NCI-H524 (cell line): ENCODE measurements at places on chromosomes 6 and 20.

GRCh38 chr6:47581591-47581990 lies 104.0 kb downstream of the CD2AP start:
- DNase-seq: no peak

DNA sequence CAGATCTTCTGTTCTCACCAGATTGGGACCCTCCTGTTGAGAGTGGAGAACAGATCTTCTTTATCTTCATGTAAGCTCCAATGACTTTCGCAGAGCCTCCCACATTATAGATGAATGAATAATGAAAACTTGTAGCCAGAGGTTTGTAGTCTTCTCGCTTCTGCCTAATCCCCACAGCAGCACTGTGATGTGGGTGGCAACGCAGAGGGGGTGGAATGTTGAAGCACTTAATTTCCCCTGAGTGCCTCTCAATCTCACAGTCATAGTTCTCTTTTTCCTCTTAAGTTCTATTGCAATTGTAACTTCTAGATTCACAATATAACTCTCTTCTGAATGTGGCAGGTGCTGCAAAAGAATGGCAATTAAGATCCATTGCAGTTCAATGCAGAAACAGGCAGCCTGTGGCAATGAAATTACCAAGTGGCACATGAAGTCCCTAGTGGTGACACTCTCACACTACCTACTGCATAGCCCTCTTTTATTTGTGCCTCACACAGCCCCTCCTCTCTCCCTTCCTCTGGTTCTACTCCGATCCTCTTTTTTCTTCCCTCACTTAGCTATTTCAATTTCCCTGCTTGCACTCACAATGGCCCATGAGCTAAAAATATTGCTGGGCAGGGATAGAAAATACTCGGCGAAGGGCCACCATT lies 281.9 kb downstream of the UBE3D start:
- DNase-seq: no peak

DNA sequence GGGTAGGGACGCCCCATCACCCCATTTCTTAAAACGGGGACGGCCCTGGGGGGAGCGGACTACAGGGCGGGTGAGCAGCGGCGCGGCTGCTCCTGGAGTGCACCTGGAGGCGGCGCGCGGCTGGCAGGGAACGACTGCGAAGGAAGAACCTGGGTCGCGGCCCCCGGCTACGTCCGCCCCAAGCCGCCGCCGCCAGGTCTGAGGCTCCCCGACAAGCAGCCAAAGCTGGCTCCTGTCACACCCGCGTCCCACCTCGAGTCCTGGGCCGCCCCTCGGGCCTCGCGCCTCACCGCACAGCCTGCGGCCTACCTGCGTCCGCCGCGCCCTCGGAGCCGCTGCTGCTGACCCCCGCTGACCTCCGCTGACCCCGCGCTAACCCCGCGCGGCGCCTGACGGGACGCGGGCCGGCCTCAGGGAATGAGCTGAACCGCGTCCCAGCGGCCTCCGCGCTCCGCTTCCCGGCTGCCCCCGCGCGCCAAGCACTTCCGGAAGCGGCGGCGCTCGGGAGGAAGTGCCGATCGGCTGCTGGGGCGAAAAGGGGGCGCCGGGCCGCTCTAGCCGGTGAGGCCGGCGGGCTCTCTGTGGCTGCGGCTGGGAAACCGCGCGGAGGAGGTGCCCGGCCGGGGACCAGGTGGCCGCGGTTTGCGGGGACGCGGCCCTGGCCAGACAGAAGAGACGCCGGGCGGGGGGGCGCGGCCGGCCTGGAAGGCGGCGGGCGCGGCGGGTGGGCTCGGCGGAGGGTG lies at the start of the genes ARFRP1 and ZGPAT:
TSS of gene ARFRP1 (minus strand) at position 419 of the 743 bp plus-strand sequence. CDS start 885 bp downstream, outside the sequence.
TSS of gene ZGPAT (plus strand) at position 482 of the 743 bp plus-strand sequence. CDS start 542 bp downstream, outside the sequence.
- peak; percentile 72 for DNase-seq

DNA sequence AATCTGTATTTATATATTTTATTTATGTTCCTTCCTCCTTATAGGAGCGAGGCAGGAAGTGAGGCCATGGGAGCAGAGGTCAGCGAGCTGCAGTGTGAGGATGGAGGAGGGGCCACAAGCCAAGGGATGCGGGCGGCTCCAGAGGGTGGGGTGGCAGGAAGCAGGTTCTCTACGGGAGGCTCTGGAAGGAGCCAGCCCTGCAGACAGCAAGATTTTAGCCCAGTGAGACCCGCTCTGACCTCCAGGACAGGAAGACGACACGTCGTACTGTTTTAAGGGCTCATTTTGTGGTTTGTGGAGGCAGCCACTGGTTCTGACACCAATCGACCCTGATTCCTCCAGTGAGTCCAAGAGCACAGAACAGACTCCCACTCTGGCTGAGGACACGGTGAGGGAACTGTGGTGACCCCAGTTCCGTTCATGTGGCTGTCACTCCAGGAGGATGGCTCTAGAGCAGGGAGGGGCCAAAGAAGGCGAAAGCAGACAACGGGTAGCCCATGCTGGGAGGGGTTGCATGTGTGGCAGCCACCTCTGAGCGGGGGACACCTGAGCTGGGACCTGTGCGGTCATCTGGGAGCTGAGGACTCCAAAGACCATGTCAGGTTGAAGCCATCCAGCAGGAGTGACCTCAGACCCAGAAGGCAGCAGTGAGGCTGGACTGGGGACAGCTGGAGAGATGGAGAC lies 100.1 kb upstream of the BHLHE23 start:
- no peak for DNase-seq

GRCh38 chr20:36833275-36834020 lies 42.5 kb upstream of the TLDC2 start:
- no peak for DNase-seq

DNA sequence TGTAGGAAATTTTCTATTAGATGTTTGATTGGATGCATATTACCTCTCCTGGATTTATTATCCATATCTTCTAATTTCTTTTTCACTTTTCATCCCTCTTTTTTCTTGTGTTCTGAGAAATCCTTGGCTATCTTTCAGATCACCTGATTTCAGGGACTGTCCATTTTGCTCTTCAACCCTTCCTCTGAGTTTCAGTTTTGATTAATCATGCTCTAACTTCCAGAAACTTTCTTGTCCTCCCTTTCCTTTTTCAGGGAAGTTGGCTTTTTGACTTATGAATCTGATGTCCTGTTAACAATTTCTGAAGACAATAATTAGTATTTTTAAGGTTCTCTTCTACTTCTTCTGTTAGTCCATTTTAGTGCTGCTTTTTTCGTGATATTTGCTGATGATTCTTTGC lies 79.1 kb downstream of the FKBP5 start:
- no peak for DNase-seq

DNA sequence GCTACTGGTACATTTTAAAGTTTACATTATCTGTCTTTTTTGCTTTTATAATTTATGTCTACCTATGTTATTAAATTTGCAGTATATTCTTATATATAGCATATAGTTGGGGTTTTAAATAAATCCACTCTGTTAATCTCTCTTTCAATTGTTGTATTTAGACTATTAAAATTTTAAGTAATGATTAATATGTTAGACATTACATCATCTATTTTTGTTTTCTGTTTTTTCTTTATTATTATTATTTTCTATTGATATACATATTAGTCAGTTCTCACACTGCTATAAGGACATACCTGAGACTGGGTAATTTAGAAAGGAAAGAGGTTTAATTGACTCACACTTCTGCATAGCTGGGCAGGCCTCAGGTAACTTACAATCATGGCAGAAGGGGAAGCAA lies 1338.2 kb upstream of the GJE1 start:
- DNase-seq: no peak

GRCh38 chr20:32052090-32052777 lies at the start of gene HCK:
HCK (plus strand) TSS chr20:32052242.
- no peak for DNase-seq

- no peak for DNase-seq
Observed at GRCh38 chr20:50516180-50516934, 6.2 kb downstream of the PTPN1 start.

GRCh38 chr6:11434565-11435326 lies 102.8 kb upstream of the TMEM170B start:
- no peak for DNase-seq

DNA sequence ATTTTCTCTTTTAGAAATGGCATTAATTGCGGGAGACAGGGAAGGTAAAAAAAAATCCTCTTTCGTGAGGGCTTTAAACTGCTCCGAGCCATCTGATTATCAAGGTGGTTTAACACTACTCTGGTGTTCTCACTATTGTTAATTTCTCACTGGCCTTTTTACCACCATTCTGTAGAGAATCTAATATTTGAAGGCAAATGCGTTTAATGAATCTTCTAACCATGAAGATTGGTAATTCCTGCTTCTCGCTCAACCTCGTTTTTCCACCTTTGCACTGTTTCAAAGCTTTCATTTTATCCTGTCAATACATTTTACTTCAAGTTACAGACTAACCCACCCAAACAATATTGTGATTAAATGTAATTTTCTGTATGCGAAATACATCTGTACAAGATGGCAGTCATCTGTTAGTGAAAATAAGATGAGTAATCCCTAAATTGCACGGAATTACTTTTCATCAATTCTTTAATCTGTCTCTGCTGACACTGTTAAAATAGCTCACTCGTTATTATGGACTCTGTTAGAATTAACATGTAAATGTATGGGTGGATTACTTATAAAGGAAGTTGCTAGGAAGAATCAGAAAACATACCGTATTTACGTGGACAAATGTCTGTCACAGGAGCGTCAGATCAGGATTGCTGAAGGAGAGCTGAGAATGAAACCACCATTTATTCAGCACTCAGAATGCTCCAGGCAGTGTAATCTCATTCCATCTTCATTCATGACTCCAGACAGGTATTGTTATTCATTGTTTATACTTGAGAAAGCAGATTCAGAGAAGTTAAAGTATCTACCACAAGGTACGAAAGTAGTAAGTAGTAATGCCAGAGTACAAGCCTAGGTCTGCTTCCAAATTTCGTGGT lies 1.1 kb upstream of the LCA5 start:
- peak; percentile 17 for DNase-seq

GRCh38 chr6:106094261-106094963 lies 8.3 kb downstream of the PRDM1 start:
- no peak for DNase-seq

DNA sequence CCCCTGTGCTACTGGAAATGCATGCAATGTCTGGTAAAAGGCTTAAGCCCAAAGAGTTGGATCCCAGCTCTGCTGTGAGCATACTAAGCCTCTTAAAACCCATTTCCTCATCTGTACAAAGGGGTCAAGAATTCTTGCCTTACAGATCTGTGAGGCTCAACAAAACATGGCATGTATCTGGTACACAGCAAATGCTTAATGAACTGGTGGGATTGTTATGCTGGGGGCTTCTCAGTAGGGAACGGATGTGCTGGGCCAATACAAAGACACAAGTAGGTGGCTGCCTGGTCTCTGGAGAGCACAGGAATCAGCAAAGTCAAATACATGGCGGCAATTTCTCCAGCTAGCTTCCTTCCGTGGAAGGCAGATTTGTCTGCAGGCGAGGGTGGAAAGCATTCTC lies 62.3 kb downstream of the LAMP5 start:
- no peak for DNase-seq

DNA sequence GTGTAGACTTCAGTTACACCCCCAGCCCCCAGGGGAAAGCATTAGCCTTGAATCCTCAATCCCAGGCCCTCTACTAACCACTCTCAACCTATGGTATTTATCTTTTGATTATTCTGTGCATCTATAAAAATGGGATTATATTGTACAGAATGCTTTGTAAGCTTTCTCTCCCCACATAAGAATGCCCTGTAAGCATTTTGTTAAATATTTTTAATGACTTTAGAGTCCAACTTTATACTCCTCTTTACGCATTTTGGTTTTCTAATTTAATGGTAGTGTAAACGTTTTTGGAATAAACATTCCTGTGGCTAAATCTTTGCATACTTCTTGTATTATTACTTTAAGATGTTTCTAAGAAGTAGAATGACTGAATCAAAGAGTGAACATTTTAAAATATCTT lies 35.4 kb downstream of the FBXO9 start:
- DNase-seq: no peak

DNA sequence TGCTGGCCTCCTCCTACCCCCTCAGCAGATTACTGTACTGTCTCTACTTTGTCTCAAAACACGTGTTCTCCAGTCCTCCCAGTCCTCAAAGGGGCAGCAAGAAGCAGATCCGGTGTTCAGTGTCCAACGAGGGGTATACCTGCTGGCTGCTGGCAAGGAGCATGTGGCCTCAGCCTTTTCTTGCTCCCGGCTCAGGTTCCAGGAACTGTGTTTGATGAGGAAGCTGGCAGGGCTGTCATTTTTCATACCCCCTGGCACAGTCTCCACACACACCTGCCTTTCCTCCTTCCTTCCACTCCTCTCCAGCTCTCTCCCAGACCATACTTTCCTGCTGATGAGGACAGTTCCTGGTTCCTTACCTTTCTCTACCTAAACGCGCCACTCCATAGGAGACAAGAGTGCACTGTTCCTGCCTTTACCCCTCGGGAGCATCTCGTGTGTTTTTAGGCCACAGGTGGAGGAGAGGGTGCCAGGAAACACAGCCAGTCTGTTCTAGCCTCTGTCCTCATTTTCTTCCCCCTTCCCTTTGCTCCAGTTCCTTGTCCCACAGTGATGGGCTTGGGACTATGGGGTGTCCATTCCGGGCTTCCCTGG lies 77.2 kb downstream of the SSR1 start:
- no peak for DNase-seq

GRCh38 chr6:72564231-72564630 lies 57.6 kb upstream of the KCNQ5 start:
- no peak for DNase-seq

GRCh38 chr6:46465294-46466165 lies 25.7 kb downstream of the RCAN2 start:
- DNase-seq: no peak

GRCh38 chr6:44022296-44022661 lies 105.0 kb downstream of the MRPL14 start:
- DNase-seq: no peak

DNA sequence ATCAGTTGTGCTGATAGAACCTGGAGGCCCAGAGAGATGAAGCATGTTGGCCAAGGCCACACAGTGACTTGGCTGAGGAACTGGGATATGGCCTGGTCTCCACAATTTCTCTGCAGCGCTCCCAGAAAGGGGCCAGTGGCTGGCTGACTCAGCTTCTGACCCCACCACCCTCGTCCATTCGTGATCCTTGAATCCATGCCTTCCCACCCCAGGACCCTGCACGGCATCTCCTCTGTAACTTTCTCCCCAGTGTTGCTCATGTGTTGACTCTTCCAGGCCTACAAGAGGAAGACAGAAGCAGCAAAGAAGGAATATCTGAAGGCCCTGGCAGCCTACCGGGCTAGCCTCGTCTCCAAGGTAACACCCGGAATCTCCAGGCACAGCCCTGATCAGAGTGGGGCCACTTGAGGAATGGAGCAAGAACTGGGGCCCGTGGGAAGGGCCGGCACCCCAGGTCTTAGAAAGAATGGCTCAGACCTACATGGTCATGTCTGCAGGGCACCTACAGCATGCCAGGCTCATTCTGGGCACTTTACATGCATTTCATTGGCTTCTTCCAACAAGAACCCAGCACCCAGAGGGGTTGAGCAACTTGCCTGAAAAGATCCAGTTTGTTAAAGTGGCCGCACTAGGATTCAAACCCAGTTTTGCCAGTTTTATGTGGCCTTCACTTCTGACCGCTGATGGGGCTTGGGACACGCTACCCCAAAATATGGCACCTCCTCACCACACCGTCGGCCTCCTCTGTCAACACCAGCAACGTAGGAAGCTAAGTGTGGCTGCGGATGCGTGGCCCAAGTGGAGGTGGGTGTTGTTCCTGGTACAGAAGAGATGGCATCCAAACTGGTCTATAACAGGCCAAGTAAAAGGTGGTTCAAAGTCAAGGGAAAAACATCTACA lies 122.2 kb downstream of the JPH2 start:
- no peak for DNase-seq

- no peak for DNase-seq
Observed at GRCh38 chr6:148069256-148069655, 273.4 kb upstream of the SASH1 start.
